ENCODE measurements at places on chromosomes 16 and 17.

GRCh38 chr16:5885521-5885920 lies 787.9 kb upstream of the EEF2KMT start:
- DNase-seq: no peak

GRCh38 chr16:67247192-67248072 lies at the start of gene FHOD1:
TSS of gene FHOD1 (minus strand) at chr16:67247481. CDS start at chr16:67247410, 71 bp downstream.
- DNase-seq: peak; percentile 98

- DNase-seq: no peak
These were observed at the start of gene SDR42E1 for GRCh38 chr16:82011199-82011641. TSS of gene SDR42E1 (minus strand) at chr16:82011470. CDS start at chr16:82000858, 10,612 bp downstream.

DNA sequence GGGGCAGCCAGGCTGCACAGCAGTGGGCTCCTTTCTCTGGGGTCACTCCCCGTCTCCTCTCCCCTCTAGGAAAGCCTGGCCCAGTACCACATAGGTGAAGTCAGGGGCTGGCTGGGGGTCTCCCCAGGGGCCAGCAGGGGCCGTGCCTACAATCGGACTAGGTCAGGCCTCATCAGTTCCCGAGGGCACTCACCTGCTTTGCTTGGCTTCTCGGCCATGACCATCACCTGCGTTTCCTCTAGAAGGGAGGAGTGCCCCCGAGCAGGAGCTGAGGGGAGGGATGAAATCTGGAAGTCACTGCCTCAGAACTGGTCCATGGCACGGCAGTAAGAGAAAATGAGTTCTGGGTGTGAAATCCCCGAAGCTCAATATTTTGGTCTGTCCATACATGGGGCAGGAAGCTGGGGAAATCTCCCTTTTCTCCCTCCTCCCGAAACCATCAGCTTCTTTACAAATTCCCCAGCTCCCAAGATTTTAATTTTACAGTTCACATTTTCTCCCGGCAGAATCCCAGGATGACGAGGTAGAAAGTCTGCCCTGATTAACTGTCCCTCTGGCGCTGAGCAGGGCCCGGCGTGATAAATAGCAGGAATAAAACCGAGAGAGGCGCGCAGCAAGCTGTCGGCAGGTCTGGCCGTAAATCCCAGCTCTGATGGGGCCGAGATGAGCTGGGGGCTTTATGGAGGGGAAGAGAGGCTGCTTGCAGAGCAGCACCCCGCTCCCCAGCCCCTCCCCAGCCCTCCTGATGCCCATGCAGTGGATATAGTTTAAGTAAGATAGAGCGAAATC lies 172.1 kb downstream of the RBFOX3 start:
- DNase-seq: no peak

DNA sequence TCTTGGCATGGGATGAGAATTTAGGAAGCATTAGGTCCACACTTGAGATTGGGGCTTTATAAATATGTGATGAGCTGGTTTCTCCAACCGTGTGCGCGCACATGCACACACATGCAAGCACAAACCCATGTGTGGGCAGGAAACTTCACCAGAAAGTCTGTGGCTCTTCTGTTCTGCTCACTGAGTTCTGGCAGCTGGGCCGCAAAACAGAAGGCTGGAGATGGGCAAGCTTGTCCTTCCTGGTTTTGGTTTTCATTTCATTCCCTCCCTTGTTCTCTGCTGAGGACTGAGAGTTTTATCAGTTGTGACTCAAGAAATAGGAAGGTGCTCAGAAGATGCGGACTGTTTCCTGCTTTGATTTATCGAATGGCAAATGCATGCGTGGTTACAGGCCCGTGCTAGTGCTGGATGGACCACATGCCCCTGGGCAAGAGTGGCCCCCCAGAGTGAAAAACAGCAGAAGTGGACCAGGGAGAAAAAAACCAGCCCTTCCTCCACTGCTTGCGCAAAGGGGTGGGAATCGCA lies 14.1 kb downstream of the MAP3K14 start:
- peak; percentile 72 for DNase-seq

DNA sequence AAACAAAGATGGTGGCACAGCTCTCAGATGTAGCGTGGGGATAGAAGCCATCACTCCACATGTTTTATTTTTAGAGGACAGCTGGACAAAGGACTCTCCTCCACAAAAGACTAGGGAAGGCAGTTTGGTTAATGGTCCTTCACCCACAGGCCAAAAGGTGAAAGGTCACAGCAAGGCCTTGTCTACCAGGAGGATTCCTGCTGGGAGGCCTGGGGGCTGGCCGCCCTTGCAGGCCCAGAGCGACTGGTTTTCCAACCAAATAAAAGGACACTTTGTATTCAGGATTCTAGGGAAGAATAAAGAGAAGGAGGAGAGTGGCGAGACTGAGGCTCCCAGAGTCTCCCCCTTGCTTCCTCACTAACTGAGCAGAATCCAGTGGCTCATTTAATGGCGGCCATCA lies 94.3 kb downstream of the AXIN2 start:
- DNase-seq: no peak

DNA sequence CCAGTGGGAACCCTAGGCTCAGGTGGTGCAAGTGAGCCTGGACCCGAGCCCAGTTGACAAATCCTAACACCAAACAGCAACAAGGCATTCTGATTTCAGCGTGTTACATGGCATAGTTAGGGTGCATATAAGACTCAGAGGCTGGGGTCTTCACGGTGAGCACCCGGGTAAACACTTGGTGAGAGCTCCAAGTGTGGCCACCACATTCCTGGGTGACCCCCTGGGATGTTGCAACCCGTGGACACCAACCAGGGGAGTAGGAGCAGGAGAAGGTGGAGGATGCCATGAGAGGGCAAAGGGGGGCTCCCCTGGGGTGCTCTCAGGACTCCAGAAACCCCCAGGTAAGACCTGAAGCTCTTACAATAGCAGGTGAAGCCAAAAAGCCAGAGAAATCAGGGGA lies 69.9 kb upstream of the CDH5 start:
- DNase-seq: no peak

GRCh38 chr16:30977502-30977901 lies 7.5 kb upstream of the HSD3B7 start:
- DNase-seq: no peak

DNA sequence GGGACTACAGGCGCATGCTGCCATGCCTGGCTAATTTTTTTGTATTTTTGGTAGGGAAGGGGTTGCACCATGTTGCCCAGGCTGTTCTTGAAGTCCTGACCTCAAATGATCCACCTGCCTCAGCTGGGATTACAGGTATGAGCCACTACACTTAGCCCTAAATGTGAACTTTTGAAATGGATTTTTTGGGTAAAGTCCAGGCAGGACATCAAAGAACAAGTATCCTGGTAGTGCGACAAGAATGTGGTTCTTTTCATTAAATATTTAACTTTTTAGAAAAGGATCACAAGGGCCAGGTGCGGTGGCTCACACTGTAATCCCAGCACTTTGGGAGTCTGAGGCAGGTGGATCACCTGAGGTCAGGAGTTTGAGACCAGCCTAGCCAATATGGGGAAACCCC lies 15.3 kb upstream of the NBR1 start:
- no peak for DNase-seq

DNA sequence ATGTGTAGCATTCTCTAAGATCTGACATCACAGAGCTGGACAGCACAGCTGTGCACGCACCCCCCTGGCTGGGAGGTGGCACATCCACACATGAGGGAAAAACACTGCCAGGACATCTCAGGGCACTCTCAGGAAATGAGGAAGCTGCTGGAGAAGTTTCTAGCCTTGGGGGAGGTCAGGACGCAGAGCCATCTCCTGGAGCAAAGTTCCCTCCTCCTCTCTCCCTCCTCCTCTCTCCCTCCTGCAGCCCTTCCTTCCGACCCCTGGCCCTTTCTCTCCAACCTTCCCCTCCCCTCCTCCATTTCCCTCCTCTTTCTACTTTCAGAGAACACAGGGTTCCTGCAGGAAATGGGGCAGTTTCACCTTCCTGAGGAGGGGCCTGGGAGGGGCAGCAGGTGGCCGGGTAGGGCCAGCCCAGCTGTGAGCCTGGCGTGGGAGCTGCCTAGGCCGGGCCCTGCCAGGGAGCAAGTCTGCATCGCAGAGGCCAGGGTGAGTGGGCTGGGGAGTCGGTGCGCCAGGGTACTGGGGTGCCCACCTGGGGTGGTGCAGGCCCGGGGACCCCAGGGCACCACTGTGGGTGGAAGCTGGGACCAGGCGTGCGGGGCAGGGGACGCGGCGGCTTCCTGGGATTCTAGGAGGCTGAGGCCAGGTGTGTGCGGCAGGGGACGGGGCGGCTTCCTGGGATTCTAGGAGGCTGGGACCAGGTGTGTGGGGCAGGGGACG lies at the start of gene DPEP1:
TSS of gene DPEP1 (plus strand) at position 412 of the 723 bp plus-strand sequence. CDS start 16,769 bp downstream, outside the sequence.
- DNase-seq: peak; percentile 12

GRCh38 chr17:33942414-33942813 lies 312.7 kb upstream of the CCL2 start:
- no peak for DNase-seq

GRCh38 chr16:51095084-51095881 lies 55.8 kb downstream of the SALL1 start:
- DNase-seq: no peak

DNA sequence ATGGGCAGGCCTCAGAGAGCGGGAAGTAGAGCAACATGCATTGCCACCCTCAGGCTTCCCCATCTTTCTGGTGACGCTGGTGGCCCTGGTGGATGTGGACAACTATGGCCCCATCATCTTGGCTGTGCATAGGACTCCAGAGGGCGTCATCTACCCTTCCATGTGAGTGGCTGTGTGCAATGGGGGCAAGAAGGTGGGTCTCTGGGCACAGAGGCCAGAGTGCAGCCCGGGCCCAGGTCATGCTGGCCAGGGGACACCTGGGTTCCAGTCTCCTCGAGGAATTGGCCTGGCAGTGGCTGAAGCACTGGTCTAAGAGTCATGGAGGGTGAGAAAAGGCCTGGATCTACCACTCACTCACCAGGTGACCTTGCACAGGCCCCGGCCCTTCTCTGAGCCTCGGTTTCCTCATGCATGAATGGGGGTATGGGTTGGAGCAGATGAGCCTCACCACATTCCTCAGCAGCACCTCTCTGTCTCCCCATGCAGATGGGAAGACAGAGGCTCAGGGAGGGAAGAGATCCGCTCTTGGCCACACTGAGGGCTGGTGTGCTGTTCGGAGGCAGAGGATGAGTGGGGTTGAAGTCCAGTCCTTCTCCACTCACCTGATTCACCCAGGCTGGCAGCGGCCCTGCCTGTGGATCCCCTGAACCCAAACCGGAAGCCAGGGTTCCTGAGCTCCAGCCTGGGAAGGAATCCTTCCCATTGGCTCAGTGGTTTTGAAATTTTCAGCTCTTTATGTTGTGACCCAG lies 7.2 kb upstream of the ADGRG3 start:
- no peak for DNase-seq

- DNase-seq: no peak
These were observed 872 bp downstream of the ELMO3 start for GRCh38 chr16:67199808-67200198.

DNA sequence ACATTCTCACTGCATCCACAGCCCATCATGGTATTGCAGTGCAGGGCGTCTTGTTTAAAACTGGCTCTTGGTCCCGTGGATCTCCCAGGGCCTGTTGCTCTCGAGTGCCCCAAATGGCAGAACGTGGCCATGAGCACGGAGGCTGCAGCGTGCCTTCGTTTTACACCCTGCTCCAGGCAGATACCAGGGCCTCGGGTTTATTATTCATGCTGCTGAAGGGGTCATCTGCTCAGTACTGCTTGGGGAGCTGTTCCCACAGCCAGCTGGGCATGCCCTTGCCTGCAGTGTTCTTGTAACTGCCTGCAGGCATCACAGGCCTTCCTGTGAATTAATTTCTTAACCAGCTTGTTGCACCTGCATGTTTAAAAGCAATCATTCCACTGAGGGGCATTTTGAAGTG lies 129.7 kb upstream of the CHMP6 start:
- DNase-seq: no peak

GRCh38 chr17:44917456-44917855 lies 2.2 kb upstream of the GFAP start:
- DNase-seq: no peak

GRCh38 chr16:78566397-78567073 lies 467.1 kb downstream of the WWOX start:
- DNase-seq: peak; percentile 18

DNA sequence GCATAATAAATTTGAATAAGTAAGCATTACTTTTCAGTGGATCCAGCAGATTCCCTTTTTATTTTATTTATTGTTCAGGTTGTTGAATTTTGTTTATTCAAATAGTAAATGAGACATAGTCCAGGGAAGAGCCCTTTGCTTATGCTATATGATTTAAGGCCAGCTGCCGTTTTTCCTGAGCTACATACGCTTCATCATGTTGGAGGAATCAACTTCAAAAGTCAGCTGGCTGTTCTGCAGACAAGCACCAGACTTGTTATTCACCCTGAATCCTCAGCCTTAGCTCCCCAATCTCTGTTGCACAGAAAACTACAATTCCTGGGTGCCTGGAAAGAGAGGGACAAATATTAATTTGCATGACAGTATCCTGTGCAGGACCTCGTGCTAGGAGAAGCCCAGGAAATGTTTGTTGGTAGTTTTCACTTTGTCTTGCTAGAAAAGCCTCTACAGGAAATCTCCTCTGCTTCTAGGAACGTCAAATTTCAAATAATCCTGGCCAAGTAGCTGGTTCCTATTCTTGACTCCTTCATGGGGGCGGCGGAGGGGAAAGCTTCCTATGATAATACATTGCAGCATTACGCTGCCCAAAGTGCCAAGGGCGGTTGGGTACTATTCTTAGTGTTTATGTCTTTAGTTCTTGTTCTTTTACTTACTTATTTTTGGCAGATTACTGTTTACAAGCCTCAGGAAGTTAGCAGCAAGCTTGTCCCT lies 101.6 kb downstream of the PRKCA start:
- peak; percentile 37 for DNase-seq

DNA sequence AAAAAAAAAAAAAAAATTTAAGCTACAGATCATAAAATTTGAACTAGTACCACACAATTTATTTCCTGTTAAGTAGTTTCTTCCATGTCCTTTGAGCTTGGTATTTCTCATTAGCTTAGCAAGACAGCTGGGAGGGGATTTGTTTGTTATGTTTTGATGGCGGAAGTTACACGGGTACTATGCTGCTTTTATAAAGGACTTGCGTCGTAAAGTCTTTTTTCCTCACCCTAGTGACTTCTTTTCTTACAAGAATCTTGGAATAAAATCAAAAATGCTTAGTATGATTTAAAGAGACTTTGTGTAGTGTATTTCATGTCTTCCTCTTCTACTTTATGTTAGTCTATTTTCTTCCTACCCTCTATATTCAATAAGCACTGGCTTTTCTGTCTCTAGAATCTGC lies 89.1 kb downstream of the NLK start:
- no peak for DNase-seq

GRCh38 chr17:44187131-44187899 lies 543 bp downstream of the TMUB2 start:
- DNase-seq: peak; percentile 50

DNA sequence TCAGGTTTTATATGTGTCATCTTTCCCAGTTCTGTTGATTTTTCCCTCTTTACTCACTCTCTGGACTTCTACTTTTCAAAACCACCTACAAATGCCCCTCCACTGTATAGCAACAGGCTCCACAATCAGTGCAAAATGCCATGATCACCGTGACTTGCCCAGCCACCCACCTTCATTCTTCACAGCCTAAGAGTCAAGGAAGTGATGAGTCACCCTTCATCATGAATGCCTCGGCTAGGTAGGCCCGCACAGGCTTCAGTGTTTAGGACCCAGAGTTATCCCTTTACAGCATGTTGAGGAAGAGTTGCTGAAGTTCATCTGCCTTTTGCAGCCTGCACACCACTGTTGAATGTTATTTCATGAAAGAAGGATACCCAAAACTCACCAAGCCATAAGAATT lies 158.6 kb downstream of the PMP22 start:
- no peak for DNase-seq

Measured in suppressor macrophage treated with lipopolysaccharide for 4 hours (primary cell).